ENCODE measurements at places on chromosomes 12 and 14.

DNA sequence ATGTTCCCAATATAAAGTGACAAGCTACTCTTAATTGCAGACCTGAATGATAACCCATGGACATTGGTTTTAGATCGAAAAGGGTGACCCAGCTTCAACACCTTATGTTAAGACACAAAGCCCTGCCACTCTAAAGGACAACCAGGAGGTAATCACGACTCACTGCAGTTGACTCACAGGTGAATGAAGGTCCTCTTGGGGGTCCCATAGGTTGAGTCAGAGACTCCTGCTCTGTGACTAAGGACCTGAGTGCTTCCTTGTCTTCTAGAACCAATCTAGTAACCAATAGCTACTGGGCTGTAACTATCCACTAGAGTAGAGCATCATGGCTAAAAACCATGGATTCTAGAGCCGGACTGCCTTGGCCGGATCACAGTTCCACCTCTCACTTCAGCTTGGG, 73.8 kb downstream of the KCNK10 start:
- no peak for DNase-seq

GRCh38 chr12:49843876-49844437, 1.1 kb upstream of the BCDIN3D start:
- DNase-seq: no peak

DNA sequence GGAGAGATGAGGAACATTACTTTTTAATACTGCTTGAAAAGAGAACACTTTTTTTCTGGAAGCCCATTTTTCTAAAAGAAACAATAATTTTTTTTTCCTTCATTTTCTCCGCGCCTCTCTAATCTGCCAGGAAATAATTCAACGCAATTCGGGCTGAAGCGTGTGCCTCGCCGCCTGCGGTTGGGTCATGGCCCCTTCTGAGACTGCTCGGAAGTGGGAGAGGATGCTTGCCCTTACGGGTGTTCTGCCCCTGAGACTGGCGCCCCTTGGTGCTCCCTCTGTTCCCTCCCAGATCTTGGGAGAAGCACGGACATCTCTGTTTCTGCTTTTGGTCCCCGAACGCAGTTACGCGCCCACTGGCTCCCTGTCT, 332 bp upstream of the TBC1D30 start:
- no peak for DNase-seq

DNA sequence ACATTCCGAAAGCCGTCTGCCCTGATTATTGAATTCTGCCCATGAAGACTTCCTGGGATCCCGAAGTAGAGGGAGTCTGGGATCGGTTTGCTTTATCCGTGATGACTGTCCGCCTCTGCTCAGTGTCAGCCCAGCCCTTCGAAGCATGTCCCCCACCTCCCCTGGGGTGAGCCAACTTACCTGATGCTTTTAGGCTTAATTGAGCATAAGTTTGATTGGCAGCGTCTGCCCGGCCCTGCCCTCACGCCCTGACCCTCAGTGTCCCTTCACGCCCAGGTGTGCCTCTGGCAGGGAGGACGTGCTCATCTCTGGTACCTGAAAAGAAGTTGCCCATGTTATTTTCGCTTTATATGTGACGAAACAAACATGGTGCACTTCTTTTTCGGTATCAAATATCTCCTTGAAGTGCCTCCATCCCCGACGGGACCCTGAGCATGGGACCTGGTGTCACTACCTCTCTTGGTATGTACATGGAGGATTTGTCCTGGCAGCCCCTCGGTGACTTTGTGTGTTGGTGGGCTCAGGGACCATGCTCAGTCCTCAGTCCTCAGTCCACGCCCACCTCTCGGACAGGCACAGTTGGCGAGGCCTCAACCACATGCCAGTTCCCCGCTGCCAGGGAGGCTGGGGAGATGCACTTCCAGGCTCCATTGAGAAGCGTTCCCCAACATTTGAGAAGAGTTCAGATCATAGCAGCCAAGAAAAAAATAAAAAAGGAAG, 130.1 kb upstream of the RTL1 start:
- no peak for DNase-seq

- DNase-seq: no peak
Observed at GRCh38 chr14:100664841-100665510, 61.7 kb upstream of the DLK1 start.
